Mesothelial cell of epicardium (in vitro differentiated cells): ENCODE measurements at places on chromosomes 1 and 21.
A peak's percentile ranks its signal among the peaks of the same experiment; 100 is the strongest.

- no peak for DNase-seq
- no peaks in the 10 kb centered on the region for H3K27me3 ChIP-seq
- no peak overlapping the region for H3K4me3 ChIP-seq
- H3K36me3 ChIP-seq = no peaks in the 10 kb centered on the region
- H3K4me1 ChIP-seq = no peaks in the 10 kb centered on the region
- no peak overlapping the region for H3K27ac ChIP-seq
Measured at GRCh38 chr1:244874974-244875579, 10.7 kb upstream of the HNRNPU start.

- peak overlapping the region; percentile 53 for H3K27ac ChIP-seq
- no peak for DNase-seq
- H3K4me3 ChIP-seq = no peak overlapping the region
- H3K36me3 ChIP-seq = peaks cover 54% of the 10 kb centered on the region
Measured at GRCh38 chr21:25967181-25967900, 203.2 kb downstream of the APP start.

GRCh38 chr1:24926563-24927249 lies 3.4 kb downstream of the RUNX3 start:
- no peak overlapping the region for H3K4me3 ChIP-seq
- no peak overlapping the region for H3K27ac ChIP-seq
- no peak for DNase-seq
- peaks cover 16% of the 10 kb centered on the region for H3K4me1 ChIP-seq
- peaks cover 74% of the 10 kb centered on the region for H3K27me3 ChIP-seq

DNA sequence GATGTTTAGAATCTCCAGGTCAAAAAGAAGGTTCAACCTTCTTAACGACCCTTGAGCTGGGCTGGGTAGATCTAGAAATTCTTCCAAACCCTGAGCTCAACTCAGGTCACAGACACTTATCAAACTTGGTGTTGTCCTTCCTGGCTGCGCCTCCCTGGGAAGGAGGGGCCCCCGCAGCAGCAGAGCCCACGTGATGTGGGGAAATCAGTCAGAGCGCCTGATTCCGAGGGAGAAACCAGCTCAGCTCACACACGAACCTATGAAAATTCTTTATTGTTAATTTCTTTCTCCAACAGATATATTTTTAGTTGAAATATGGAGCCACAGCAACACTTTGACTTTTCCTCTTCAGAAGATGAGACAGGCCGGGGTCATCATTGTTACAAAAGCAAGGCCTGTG lies 24.3 kb upstream of the CLSTN1 start:
- peaks cover 8% of the 10 kb centered on the region for H3K4me1 ChIP-seq
- no peak for DNase-seq
- H3K36me3 ChIP-seq = no peaks in the 10 kb centered on the region
- H3K4me3 ChIP-seq = no peak overlapping the region
- no peaks in the 10 kb centered on the region for H3K27me3 ChIP-seq

- peaks cover 9% of the 10 kb centered on the region for H3K27me3 ChIP-seq
- H3K4me3 ChIP-seq = no peak overlapping the region
- no peaks in the 10 kb centered on the region for H3K36me3 ChIP-seq
- H3K4me1 ChIP-seq = no peaks in the 10 kb centered on the region
Measured at GRCh38 chr21:45806042-45806441, 162.5 kb downstream of the PCBP3 start.
